GM04504 (cell line): ENCODE measurements at places on chromosomes 5 and 9.

DNA sequence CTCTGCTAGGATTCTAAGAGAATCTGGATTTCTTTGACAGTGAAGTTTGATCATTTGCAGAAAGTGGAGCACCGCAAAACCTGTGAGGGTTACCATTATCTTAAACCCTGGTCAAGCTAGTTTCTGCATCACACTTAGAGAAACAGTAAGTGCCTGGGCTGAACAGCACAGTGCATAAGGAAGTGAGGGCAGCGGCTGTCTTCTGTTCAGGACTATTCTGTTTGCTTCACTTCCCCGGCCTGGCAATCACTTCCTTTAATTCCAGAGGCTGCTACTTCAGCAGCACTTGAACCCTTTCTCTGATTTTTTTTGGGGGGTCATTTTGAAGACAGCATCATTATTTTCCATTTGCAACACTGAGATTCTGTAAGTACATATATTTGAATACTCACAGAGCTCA is 32.0 kb downstream of the SEMA6A start:
- DNase-seq: no peak

GRCh38 chr9:121298689-121299466 is 30.9 kb downstream of the GSN start:
- DNase-seq: no peak

DNA sequence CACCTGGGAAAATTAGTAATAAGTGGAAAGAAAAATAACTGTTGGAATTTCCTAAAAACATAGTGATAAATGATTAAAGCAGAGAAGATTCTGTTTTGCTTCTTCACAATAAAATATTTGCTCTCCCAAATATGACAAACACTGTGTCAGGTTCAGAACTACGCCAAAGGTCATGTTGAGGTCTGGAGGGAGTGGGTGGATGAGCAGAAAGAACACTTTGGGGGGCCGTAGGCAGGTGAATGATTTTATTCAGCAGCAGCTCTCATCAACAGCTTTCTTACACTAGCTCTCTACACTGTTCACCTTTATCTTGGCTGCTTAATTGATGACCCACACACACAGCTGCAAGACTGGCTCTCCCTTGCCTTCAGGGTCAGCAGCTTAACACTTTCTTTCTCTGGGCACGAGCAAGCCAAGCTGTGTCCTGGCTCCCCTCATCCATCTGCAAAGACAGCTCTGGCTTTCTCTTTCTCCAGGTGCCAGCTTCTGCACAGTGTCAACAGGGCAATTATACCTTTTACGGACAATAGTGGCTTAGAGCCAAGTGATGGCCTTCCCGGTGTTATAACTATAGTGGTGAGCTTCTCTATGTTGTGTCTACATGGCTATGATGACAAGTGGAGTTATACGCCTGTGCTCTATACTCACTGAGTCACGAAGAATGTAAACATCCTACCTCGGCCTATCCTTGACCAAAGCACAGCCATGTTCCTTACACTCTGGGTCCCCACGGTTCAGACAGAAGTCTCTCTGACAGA is 18.9 kb upstream of the GPX8 start:
- DNase-seq: no peak

DNA sequence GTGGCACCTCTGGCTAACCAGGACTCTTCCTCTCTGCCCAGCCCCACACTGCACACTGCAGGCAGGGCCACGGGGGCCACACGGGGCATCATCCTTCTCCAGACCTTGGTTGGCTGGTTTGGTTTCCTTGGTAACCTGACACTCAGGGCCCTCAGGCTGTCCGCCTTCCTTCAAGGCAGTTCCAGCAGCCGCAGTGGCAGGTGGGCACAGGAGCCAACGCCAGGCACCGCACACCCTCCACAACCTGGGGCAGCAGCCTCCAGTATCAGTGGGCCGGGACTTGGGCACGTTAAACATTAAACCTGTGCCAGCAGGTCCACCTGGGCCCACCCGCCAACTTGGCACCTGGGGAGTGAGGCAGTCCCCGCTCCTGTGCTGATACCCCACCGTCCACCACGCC is 1.9 kb downstream of the NPDC1 start:
- DNase-seq: no peak

GRCh38 chr9:5435912-5436311 is 1.8 kb downstream of the PLGRKT start:
- no peak for DNase-seq

GRCh38 chr5:56090793-56091460 is 96.2 kb upstream of the IL6ST start:
- no peak for DNase-seq

DNA sequence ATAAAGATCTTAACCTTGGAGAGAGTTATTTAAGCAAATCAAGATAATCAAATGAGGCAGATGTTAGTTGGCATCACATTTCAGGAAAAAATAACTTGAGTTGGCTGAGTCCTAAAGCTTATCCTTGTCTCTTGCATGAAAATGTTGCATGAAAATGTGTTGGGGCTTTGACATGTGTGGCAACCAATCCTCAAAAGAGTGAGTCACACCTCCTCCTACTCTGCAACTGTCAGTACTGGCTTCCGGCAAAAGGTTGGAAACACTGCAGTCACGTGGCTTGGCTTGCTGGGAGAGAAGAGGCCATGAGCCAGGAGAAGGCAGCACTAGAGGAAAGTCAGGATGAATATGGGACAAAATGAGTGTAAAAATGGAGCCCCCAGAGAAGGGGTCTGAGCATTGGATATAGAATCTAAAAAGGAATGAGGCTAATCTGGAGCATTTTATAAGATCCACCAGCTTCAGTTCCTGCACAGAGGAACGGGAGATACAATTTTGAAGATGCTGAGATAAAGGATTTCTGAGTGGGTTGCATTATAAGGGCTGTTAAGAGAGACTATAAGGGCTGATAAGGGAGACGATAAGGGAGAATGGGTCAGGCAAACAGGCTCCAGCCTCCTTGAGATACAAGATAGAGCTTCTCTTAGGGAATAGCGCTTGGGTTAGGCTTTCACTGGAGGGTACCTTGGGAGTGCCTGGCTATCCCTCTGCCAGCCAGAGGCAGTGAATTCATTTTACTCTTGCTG is 43.1 kb downstream of the SPATA31D1 start:
- DNase-seq: peak; percentile 59

GRCh38 chr9:28832168-28832770 is 1259.0 kb upstream of the C9orf72 start:
- no peak for DNase-seq

DNA sequence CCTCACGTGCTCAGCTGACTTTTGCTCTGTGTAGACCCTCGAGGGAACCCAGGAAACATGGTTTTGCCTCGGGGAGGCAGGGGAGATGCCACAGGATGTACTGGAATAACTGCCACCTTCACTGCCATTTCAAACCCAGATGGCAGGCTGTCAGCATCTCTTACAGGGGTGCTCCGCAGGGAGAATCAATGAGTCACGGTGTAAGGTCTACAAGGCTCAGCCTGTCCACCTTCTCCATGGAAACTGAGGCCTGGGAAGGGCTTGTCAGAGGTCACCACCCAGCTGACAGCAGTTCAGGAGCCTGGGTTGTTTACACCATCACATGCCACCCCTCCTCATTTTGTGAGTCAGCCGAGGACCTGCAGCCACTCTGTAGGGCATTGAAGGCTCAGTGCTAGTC is 30.8 kb downstream of the DAB2IP start:
- DNase-seq: no peak

- DNase-seq: no peak
These were observed 31.0 kb downstream of the TNFAIP8 start for GRCh38 chr5:119386596-119387344.

GRCh38 chr5:67774267-67774552 is 441.3 kb upstream of the PIK3R1 start:
- no peak for DNase-seq

DNA sequence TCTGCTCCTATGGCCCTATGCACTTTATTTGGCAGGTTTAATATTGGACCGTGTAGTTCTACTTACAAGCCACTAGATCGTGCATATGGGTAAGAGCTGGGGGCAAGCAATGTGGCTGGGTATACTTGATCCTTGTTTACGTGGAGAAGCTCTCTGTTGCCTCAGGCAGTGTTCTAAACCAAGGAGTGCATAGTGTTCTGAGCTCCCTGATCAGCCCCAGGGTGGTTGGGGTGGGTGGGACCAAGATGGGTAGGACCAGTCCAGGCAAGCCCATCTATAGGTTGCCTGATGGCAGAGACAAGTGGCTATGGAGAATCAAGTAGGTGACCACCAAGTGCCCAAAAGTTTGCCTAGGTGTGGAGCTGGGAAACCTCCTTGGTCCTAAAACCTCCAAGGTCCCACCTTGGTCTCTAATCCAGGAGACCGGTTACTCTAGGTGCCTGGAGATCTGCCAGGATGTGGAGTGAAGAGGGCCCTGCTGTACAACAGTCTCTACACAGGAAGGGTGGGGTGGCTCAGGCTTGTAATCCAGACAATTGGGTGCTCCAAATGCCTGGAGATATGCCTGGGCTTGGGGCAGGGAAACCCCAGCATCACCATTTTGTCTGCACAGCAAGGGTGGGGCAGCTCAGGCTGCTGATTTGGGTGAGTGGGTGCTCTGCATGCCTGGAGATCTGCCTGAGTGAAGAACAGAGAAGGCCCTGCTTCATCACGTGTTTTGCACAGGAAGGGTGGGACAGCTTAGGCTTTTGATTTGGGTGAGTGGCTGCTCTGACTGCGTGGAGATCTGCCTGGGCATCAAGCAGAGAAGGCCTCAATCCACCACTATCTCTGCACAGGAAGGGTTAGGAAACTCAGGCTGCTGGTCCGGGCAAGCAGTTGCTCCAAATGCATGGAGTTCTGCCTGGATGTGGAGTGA is 659.8 kb downstream of the TLE4 start:
- DNase-seq: no peak

GRCh38 chr9:93984860-93985259 is 29.7 kb upstream of the BARX1 start:
- no peak for DNase-seq

DNA sequence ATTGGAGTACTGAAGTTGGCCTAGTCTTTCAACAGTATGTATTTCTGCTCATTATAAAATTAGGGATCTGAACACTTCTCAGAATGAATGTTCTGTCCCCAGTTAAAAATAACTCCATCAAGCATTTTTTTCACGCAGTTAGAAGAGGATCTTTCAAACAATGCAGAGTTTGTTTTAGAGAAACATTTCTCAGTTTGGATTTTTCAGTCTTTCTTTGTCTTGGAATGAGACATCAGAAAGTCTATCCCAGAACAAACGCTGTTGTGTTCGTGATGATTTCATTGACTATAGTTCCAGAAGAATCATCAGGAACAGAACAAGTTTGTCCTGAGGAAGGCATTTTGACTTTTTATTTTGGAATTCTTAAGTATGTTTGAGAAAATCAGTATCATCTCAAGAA is 218.7 kb downstream of the ARRDC3 start:
- no peak for DNase-seq

DNA sequence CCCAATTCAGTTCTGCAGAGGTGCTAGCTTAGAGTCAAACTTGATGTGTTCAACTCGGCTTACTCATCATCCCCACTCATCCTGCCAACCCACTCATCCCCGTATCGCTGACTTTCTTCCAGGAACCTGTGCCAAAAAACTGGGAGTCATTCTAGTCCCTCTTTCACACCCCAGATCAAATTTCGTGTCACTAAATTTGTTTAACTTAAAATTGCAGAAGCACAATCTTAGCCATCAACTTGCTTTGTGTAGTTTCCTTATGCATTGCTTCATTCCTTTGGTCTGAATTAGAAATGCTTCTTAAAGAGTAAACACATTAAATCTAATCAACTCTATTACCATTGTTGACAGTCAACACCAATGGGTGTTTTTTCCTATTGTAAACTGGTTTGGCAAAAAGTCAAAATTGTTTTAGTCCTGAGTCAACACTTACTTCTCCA is 162.4 kb downstream of the TTC39B start:
- peak; percentile 8 for DNase-seq

DNA sequence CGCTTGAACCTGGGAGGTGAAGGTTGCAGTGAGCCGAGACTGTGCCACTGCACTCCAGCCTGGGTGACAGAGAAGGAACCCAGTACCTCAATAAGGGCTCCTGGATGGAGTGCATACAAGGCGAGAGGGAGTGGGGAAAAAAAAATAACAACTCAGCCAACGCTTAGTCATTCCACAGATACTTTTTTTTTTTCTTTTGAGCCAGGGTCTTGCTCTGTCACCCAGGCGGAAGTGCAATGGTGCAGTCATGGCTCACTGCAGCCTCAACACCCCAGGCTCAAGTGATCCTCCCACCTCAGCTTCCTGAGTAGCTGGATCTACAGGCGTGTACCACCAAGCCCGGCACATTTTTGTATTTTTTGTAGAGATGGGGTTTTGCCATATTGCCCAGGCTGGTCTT is 59.5 kb upstream of the GGTA1 start:
- DNase-seq: no peak

DNA sequence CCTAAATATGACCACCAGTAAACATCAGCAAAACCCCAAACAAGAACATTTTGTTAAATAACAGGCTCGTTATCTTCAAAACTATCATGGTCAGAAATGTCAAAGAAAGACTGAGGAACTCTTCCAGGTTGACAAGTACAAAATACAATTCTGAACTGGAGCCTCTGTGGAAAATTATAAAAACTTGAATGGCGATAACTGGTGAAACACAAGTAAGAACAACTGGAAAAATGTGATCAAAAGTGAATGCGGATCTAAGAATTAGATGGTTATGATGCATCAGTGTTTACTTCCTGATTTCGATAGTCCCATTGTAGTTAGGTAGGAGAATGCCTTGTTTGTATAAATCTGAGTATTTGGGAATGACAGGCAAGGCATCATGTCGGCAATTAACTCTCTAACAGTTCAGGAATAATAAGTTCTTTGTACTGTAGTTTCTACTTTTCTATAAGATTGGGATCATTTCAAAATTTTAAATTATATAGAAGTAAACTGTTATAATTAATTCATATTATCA is 740.2 kb upstream of the DMAC1 start:
- no peak for DNase-seq

DNA sequence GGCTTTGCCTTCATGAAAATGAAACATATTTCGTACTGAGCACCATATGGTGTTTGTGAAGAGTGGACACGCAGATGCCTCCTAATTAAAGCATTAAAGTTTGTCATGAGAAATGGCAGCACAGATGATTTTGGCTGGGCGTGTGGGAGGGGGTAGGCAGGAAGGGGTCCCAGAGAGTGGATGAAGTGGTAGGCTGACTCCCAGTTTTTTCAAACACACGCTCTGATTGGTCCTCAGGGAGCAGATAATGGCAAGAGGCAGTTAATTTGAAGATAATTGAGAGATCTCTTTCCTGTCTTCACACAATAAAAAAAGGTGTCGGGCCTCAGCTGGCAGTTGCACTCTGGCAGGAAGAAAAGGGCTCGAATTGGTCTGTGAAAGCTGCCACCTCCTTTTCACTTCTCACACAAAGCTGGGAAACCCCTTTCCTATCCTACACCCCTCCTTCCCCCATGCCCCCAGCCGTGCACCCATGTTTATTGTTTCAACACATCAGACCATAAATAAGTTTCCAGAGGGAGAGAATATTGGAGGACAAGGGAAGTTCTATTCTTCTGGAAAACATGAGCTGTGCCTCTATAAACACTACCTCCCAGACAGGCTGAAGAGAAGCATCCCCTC is 429.6 kb downstream of the ARHGEF28 start:
- no peak for DNase-seq

GRCh38 chr5:119316906-119317305 is 38.9 kb upstream of the TNFAIP8 start:
- DNase-seq: no peak

DNA sequence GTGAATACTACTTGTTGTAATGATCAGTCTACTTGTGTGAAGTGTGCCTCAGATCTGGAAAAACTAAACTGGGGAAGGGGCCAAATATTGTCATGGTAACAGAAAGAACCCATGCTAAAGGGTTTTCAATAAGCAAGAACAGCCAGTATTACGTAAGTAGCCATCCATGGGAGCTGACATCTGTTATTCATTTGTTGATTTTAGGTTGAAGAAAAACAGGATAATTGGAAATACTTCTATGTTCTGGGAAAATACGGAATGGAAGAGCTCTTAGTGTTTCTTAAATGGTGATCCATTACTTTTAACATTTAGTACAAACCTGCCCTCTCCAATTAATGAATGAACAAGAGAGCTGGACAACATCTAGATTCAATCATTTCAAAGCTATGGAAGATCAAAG is 485.8 kb downstream of the NTRK2 start:
- no peak for DNase-seq
